ENCODE measurements at places on chromosomes 12 and 14.

DNA sequence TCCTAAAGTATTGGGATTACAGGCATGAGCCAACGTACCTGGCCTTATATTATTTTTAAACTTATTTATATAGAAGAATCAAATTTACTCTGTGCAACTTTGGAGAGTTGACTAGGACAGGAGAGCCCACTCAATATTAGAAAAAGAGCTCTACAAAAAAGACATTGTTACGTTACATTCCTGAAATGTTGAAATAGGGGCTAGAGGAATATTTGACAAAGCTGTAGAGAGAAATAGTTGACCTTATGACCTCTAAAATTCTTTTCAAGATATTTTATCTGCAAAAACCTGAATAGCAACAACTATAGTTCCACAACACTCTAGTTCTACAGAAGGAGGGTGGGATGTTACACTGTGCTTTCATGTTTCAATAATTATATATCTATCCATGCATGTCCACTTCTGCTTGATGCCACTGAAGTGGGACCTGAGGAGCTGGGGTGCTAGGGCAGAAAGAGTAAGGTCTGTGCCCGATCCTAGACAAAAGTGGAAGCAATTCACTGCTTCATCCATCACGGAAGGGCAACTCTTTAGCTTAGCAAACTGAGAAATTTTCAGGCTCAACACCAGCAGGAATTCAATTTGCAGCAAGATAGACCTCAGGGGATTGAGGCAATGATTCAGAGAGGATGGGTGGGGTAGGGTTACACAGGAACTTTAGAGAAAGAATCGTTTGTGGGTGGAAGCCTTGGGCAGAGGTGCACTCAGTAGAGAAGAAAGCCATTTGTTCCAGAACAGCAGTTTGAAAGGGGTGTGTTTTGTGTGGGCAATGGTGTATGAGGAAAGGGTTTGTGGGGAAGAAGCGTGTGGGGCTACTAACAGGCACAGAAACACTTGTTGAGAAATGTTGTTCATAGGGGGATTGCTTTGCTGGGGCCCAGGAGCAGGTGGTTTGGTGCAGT is 16.0 kb upstream of the RNASE10 start:
- DNase-seq = no peak

GRCh38 chr12:1796515-1797010 is 23.8 kb upstream of the LRTM2 start:
- DNase-seq = no peak

- no peak for DNase-seq
Measured at GRCh38 chr14:73661872-73662271, 17.1 kb downstream of the DNAL1 start.

- DNase-seq = no peak
Measured at GRCh38 chr12:22046968-22047390, 961 bp downstream of the CMAS start.

DNA sequence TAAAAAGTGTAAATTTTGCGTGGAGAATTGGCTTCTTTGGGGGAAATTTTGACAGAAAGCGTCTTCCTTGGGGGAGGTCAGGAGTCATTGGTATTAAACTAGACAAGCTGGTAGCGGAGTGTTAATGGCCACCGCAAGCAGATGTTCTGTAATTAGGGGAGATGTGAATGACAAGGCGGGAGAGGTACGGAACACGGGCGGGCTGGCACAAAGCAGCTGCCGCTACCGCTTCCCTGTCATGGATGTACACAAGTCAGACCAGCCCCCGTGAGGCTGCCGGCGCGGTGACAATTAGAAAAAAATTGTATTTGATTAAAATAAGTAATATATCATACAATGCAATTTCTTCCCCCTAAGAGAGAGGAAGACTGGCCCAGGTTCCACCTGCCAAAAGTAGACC is 501.6 kb downstream of the VRK1 start:
- DNase-seq = no peak

- DNase-seq = no peak
Measured at GRCh38 chr14:56122301-56122700, 4.1 kb downstream of the PELI2 start.

DNA sequence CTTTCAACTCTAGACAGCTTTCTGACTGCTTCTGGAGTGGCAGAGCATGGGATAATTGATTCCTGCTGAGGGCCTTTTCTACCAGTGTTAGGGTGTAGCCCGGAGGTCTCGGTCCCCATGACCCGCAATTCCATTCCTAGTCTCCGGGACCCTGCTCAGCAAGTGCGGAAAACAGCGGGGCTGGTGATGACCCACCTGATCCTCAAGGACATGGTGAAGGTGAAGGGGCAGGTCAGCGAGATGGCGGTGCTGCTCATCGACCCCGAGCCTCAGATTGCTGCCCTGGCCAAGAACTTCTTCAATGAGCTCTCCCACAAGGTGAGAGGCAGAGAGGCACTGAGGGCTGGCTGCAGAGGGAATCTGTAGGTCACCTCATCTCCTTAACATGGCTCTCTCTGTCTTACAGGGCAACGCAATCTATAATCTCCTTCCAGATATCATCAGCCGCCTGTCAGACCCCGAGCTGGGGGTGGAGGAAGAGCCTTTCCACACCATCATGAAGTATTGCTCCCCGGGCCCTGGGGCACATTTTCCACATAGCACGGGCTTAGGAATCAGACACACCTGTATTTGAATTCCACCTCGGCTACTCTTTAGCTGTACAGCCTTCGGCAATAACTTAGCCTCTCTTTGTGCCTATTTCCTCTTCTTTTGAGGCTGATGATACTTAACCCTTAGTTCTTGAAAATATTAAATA is 5.6 kb upstream of the GAPDH start:
- no peak for DNase-seq

GRCh38 chr12:131229426-131230339 is 276.0 kb downstream of the ADGRD1 start:
- peak; percentile 56 for DNase-seq

GRCh38 chr12:94957006-94957405 is 46.5 kb downstream of the NDUFA12 start:
- no peak for DNase-seq

DNA sequence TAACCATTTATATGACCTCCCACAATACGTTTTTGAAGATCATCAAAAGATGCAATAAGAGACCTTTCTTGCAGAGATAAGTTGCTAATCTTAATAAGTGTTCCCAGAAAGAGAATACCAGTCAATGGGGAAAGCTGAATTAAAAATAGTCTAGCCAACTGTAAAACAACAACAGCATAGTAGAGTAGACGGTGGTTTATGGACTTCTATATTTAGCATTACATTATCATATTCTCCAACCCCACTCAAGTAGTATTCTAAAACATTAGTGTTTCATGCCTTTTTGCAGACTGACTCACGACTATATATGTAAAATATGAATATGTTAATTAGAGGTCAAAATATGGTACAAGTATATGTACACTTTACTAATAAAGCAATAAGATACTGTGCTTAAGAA is 218.9 kb downstream of the MED13L start:
- no peak for DNase-seq

- DNase-seq = no peak
Measured at GRCh38 chr12:100508751-100509150, 35.1 kb downstream of the NR1H4 start.

All from left hindlimb (tissue), 1 donor.